A549 treated with DMSO at 1 μM for 4 hours (cell line): ENCODE measurements at places on chromosomes 3 and 15. TPM values are rescaled to one million over a fixed set of nuclear protein-coding genes. Genes with fewer than 3 reads are reported as not detected.

LRRC31 gene
- 0.05 TPM in 1 of 5 replicates, not detected in the others for total RNA-seq

MYO1E gene
- total RNA-seq: 137 to 332 TPM (median 241 TPM) in 5 replicates

ENTPD3 gene
- 0.05 TPM in 1 of 5 replicates, not detected in the others for total RNA-seq

MINDY2 gene
- total RNA-seq: 3.3 to 7.4 TPM (median 5.4 TPM) in 5 replicates

GOLGA8S gene
- total RNA-seq: 0.07 to 0.18 TPM (median 0.17 TPM) in 5 replicates

B3GNT5 gene
- total RNA-seq: 14.2 to 21.4 TPM (median 17.6 TPM) in 5 replicates

CYP8B1 gene
- total RNA-seq: not detected in 5 replicates
